ENCODE measurements at places on chromosomes 6 and 20. TPM values are rescaled to one million over a fixed set of nuclear protein-coding genes. Genes with fewer than 3 reads are reported as not detected.

DNA sequence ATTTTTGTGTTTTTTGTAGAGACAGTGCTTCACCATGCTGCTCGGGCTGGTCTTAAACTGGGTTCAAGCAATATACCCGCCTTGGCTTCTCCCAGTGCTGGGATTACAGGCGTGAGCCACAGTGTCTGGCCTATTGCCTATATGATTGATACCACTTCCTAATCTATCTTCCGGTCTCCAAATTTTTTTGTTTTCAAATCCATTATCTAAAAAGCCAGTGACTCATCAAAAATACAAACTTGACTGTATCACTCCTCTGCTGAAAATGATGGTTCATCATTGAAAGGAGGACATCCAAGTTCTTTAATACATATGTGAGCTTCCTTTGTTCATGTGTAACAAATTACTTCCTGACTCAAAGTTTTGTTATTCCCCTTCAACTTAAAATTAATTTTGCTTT is 35.5 kb downstream of the FAM8A1 start:
- DNase-seq = no peak

GRCh38 chr6:35924146-35924545 is 3.2 kb upstream of the SRPK1 start:
- DNase-seq = no peak

GRCh38 chr20:5222919-5223634 is 93.7 kb downstream of the PROKR2 start:
- peak; percentile 56 for DNase-seq

DNA sequence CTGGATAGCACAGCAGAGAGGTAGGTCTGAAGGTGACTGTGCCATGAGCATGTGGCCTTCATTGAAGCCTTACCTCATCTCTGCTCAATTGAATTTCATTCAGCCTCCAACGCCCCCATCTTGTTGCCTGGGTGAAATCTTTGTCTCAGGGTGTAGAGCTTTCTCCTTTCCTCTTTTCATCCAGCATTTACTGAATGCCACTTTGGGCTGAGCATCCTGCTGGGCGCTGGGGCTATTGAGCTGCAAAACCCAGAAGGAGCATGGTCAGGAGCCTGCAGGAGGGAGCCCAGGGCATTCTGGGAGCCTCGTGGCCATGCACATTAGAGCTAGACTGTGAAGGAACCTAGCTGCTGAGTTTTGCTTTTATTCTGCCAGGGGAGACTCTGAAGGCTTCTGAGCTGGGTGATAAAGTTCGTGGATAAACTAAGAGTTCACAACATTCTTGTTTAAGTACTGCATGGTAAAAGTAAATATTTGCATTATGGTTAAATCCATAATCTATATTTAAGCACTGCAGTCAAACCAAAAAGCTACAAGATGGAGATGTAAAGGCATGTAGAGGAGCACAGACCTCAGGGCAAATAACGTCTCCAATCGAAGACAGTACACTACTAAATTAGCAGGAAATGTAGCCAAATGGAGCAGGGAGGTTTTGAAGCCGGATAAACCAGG is 13.2 kb upstream of the ASXL1 start:
- no peak for DNase-seq

- no peak for DNase-seq
These were observed 173.5 kb downstream of the LMBRD1 start for GRCh38 chr6:69623357-69623756.

- no peak for DNase-seq
These were observed 15.9 kb downstream of the DLL1 start for GRCh38 chr6:170274713-170275560.

DNA sequence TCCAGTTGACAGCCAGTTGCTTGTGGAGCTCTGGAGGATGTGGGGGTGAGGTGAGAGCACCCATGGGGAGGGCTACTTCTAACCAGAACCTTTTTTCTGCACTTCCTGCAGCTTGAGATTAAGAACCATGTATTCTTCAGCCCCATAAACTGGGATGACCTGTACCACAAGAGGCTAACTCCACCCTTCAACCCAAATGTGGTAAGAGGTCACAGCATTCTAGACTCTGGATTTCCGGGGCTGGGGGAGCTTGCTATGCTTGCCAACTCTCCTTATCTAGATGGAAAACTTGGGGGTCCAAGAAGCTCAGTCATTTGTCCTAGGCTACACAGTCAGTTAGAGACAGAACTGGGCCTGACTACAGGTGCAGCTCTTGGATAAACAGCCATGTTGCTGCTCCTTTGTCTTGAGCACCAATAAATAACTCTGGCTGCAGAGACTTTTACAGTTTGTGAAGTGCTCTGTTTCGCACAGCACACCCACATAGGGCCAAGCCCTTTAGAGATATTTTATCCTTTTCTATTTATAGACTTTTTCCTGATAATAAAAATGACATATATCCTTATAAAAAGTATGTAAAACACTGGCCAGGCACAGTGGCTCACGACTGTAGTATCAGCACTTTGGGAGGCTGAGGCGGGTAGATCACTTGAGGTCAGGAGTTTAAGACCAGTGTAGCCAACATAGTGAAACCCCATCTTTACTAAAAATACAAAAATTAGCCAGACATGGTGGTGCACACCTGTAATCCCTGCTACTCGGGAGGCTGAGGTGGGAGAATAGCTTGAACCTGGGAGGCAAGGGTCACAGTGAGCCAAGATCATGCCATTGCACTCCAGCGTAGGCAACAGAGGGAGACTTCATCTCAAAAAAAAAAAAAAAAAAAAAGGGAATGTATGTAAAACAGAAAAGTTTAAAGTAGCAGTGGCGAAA is 10.6 kb upstream of the IFT52 start:
- no peak for DNase-seq

DNA sequence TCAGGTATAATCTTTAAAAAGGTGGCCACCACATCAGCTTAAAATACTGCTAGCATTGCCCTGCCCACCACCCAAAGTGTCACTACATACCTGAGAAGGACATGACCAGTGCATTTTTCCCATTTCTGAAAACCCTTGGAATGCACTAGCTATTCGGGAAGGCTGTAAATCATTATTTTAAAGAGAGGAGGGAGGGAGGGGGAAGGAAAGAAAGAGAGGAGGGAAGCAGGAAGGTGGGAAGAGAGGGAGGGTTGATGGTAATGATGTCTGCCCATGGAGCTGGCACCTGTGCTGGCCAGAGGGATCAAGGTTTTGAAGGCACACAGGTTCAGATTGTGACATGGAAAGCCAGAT is 32.4 kb downstream of the VAPB start:
- no peak for DNase-seq

GRCh38 chr20:38747495-38748096 is 664 bp upstream of the ACTR5 start:
- no peak for DNase-seq

- DNase-seq = peak; percentile 17
These were observed 97.0 kb downstream of the KCNB1 start for GRCh38 chr20:49385465-49385864.

DNA sequence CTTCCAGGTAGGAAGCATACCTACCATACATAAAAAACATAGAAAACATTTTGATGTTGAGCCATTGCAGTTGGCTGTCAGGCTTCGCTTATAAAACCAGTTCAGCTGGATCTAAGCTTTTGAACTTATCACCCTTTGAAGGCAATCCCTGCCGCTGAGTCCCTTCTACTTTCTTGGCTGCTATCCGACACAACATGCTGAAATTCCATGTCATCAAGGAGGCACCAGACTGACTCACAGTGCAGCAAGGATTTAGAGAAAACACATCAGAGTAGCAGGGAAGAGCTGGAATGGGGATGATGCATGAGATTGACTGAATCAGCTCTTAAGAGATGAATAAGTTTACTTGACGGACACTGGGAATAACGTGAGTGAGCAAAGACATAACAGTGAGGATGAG is 135.0 kb upstream of the MAN1A1 start:
- DNase-seq = no peak

DNA sequence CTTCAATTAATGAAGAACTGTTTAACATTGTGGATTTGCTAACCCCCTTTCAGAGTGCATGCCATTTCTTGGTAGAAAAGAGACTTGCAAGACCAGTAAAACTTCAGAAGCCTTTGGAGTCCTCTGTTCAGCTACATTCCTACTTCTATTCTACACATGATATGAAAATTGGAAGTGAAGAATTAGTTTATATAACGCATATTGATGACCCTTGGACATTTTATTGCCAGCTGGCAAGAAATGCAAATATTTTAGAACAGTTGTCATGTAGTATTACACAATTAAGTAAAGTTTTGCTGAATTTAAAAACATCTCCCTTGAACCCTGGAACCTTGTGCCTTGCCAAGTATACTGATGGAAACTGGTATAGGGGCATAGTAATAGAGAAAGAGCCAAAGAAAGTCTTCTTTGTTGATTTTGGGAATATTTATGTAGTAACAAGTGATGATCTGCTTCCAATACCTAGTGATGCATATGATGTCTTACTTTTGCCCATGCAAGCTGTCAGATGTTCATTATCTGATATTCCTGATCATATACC is 3.3 kb downstream of the TDRD6 start:
- no peak for DNase-seq

GRCh38 chr6:6176127-6176526 is 144.3 kb downstream of the F13A1 start:
- no peak for DNase-seq

DNA sequence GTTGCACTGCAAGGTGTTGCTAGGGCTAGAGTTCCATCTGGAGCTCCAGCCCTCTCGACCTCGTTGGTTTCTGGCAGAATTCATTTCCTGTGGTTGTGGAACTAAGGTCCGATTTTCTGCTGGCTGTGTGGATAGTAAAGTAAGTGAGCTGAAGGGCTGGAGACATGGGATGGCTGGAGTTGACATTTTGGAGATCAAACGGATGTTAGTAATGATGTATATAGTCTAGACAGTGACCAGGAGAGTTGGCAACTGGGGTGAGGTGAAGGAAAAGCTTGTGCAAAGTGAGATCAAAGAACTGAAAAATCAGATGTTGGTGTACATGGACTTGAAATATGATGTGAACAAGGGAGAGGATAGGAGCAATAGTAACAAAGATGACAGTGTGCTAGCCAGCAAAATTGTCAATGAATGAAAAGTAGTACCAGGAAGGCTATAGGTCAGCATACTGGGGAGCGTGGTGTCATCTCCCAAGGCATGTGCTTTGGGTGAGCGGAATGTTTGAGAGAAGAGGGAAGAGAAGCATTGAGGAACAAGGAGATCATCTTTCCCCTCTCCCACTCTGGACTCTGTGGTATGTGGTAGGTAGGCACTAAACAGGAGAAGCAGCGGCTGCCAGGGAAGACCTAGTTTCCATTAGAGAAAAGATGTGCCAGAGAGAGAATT is 7.8 kb downstream of the QRSL1 start:
- DNase-seq = no peak

GRCh38 chr6:112938650-112939049 is 591.5 kb downstream of the RFPL4B start:
- no peak for DNase-seq

GRCh38 chr20:36506253-36506652 is 35.1 kb upstream of the MYL9 start:
- no peak for DNase-seq

- no peak for DNase-seq
These were observed 37.6 kb downstream of the NR2E1 start for GRCh38 chr6:108203189-108204112.

DNA sequence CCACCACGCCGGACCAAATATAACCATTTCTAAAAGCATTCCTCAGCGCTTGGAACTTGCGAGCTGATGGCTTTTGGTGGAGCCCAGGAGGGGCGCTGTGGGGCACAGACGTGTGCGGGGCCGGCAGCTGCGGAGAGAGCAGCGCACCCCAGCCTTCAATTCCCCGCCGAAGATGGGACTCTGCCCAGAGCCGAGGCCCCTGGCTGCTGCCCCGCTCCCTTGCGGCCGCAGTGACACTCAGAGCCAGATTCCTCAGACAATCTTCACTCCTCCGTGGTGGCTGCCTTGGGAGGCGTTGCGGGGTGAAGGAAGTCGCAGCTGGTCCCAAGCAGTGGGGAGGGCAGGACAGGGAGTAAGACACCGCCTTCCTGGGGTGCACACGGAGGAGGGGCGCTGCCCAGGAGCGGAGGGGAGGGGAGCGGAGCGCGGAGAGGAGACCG is 87.7 kb downstream of the TMEM242 start:
- DNase-seq = peak; percentile 45

- DNase-seq = no peak
These were observed 315.2 kb downstream of the TFAP2A start for GRCh38 chr6:10099529-10100140.

- DNase-seq = no peak
These were observed 285.4 kb downstream of the PHACTR1 start for GRCh38 chr6:13001927-13002326.

DNA sequence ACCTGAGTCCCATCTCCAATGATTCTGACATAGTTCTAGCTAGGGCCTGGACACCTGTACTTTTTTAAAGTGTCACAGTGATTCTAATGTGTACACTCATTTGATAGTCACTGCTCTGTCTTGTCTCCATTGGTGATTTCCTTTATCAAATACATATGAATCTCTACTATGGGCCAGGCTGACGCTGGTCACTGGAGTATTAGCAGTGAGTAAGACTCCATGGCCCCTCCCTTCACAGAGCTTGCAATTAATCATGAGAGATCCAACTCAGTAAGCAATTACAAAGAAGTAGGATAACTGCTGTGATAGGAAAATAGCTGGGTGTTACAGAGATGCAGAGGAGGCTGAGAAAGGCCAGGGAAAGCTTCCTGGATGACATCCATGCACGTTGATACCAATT is 19.3 kb upstream of the SASH1 start:
- DNase-seq = no peak

DNA sequence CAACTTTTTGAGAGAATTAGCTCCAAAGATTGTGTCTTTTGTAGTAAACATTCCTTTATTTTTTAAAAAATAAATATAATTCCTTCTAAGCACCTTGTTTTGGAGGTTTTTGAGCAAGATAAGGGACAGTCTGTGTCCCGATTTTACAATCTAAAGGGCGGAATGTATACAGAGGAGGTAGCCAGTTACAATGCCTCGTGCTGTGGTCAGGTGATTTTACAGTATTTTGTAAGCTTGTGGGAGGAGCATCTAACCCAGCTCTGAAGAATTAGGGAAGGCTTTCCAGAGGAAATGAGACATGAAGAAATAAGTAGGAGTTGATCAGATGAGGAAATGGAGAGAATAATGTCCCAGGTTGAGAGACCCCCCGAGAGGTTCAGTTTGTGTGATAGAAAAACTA is 1.3 kb downstream of the HINT3 start:
- no peak for DNase-seq

DNA sequence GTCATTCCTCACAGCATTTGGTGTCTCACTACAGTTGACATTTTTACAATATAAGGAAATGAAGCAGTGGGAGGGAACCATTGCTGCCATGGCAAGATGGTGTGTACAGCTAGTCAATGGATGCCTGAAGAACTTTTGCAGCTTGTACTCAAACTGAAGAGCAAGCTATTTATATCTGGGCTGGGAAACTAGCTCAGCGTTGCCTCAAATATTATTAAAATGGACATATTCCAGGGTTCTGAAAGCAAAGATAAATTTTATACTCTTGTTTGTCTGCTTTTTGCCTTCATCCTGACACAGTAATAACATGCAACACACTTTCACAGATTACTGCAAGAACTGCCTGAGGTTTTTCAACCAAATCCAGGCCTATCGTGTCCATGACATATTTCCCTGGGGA is 156.4 kb upstream of the COL21A1 start:
- no peak for DNase-seq

GRCh38 chr20:48631114-48632016 is 196.4 kb downstream of the PREX1 start:
- no peak for DNase-seq

Gene DAAM2
- 0.06 TPM for total RNA-seq

Gene ZNF391
- 5.5 TPM for total RNA-seq

Gene SNAP25
- 0.40 TPM for total RNA-seq

Gene STMND1
- not detected for total RNA-seq

Gene GPR6
- not detected for total RNA-seq

Gene GJA10
- total RNA-seq = not detected

Gene MUC22
- not detected for total RNA-seq

Gene AGPAT1
- 49.0 TPM for total RNA-seq

Gene OOEP
- not detected for total RNA-seq
